ENCODE measurements at places on chromosomes 4 and X.
A peak's percentile ranks its signal among the peaks of the same experiment; 100 is the strongest.

- H3K4me1 ChIP-seq, result no peaks in the 10 kb centered on the region
- H3K36me3 ChIP-seq, result no peaks in the 10 kb centered on the region
- no peak overlapping the region for H3K4me3 ChIP-seq
- no peak overlapping the region for H3K27ac ChIP-seq
- no peak for DNase-seq
- no peaks in the 10 kb centered on the region for H3K27me3 ChIP-seq
These were observed 357.2 kb upstream of the GATB start for GRCh38 chr4:152117933-152118507.

- peak; percentile 16 for DNase-seq
- H3K27me3 ChIP-seq, result no peaks in the 10 kb centered on the region
- H3K4me1 ChIP-seq, result peaks cover 6% of the 10 kb centered on the region
- no peak overlapping the region for H3K27ac ChIP-seq
These were observed 215.6 kb upstream of the GYPA start for GRCh38 chr4:144355811-144356757.

- DNase-seq, result no peak
- H3K4me3 ChIP-seq, result no peak overlapping the region
- no peaks in the 10 kb centered on the region for H3K4me1 ChIP-seq
- H3K27ac ChIP-seq, result no peak overlapping the region
These were observed 358.3 kb upstream of the TECRL start for GRCh38 chr4:64767547-64767946.

DNA sequence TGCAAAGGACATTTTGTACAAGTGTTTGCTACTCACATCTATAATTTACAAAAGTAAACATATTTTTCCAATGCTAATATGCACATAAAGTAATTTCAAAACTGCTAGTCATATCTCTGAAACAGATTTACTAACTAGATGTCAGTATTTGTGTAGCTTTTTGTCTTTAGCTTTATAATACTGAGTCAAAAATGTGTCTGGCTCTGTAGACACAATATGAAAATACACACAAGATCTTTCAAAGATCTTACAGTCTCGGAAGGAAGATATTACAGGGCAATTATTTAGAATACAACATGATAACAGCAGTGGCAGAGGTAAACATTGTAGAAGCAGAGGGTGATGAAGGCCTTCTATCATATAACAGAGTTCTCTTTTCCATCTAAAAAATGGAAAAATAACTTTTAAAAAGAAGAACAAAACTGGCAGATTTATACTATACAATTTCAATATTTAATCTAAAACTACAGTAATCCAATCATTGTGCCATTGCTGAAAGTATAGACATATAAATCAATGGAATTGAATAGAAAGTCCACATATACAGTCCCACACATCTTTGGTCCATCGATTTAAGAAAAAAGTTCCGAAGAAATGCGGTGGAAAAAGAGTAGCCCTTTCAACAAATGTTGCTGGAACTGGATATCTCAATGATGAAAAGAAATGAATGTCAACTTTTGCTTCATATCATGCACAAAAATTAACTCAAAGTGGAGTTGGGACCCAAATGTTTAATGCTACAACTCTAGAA is 29.4 kb downstream of the ARAP2 start:
- no peak overlapping the region for H3K27ac ChIP-seq
- H3K4me1 ChIP-seq, result peaks cover 5% of the 10 kb centered on the region
- no peak overlapping the region for H3K4me3 ChIP-seq
- DNase-seq, result no peak
- H3K36me3 ChIP-seq, result peaks cover 37% of the 10 kb centered on the region
- H3K27me3 ChIP-seq, result no peaks in the 10 kb centered on the region

DNA sequence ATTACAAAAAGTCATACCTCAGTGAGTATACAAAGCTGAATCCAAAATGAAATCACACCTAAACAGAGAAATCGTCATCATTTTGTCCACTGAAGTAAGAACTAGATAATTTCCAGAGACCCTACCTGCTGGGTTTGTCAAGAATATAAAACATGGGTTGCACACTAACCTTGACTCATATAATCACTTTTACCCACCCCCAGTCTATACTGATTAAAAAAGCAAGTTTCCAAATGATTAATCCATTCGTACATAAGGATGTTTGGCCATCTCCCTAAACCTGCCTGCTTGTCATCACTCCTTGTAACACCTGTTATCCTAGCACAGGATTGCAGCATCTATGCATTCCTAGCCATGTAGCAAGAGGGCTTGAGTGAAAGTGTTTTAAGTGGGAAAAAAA is 4.7 kb downstream of the RAP2C start:
- DNase-seq, result no peak
- H3K36me3 ChIP-seq, result peaks cover 35% of the 10 kb centered on the region
- no peaks in the 10 kb centered on the region for H3K27me3 ChIP-seq
- H3K27ac ChIP-seq, result no peak overlapping the region

DNA sequence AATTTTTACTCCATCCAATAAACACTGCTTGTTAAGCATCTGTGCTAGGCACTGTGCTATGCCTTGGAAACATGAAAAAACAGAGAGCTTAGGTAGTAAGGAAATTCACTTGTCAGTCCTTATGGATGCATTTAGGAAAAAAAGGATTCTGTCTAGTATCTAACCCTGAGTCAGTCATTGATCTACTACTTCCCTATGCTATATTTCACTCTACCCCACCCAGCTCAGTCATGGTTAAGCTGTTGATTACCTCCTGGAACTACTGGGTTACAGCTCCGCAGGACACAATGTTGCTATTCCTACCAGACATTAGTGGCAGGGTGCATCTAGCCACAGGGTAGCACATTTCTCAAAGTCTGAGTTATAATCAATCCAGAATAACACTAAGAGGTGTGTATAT is 2.9 kb upstream of the USP53 start:
- H3K36me3 ChIP-seq, result no peaks in the 10 kb centered on the region
- peaks cover 59% of the 10 kb centered on the region for H3K4me1 ChIP-seq
- no peaks in the 10 kb centered on the region for H3K27me3 ChIP-seq
- DNase-seq, result peak; percentile 9
- H3K4me3 ChIP-seq, result no peak overlapping the region
- H3K27ac ChIP-seq, result peak overlapping the region; percentile 63

Measured in CD14-positive monocyte (primary cell).